ENCODE measurements at places on chromosomes 3 and 15.

DNA sequence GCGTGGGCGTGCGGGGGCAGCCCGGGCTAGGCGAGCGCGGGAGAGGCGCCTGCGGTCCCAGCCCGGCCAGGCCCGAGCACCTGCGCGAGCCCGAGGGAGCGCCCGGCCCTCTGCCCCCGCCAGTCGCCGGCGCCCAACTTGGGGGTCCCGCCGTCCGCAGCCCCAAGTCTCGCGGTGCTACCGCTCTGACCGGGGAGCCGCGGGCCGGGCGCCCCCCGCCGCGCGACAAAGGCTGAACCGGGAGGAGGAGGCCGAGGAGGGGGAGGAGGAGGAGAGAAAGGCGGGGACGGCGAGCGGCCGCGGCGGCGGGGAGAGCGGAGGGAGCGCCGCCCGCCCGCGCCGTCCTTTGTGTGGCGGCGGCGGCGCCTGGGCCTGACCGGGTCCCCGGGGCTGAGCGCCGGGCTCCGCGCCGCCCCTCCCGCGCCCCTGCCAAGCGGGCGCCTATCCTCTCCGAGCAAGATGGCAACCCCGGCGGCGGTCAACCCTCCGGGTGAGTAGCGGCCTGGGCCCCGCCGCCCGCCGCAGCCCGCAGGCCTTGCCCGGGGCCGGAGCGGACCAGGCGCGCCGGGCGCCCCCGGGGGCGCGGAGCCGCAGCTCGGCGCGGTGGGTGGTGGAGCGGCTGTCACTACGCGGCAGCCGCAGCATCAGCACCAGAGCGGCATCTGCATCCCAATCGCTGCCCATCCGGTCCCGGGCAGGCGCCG lies at the start of gene ARNT2:
ARNT2 (plus strand) TSS at position 326 of the 704 bp plus-strand sequence; CDS start at position 460, 134 bp downstream.
- DNase-seq, result no peak

- no peak for DNase-seq
Observed at GRCh38 chr3:40925231-40925630, 274.1 kb upstream of the CTNNB1 start.

GRCh38 chr15:35479423-35479822 lies 66.5 kb downstream of the DPH6 start:
- no peak for DNase-seq

DNA sequence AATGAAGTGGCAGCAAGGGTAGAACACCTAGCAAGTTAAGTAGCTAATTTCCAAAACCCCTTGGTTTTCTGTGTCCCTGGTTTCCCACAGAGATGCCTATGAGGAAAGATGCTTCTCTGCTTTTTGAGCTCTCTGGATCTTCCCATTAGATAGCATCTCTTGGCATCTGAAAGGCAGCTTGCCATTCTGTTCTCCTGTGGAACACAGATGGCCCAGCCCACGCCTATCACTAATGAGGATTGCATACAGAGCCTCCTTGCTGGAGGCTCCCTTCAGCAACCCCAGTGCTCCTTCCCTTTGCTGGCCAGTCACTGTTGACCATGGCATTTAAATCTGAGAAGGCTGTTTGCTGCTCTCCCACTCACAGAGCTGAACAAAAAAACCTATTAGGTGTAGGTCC lies 34.4 kb upstream of the ETV5 start:
- no peak for DNase-seq

- DNase-seq, result no peak
Observed at GRCh38 chr15:31433091-31433490, 106.5 kb downstream of the KLF13 start.
